ENCODE measurements at places on chromosomes 1 and 21.

GRCh38 chr1:7225711-7226505 is 440.7 kb downstream of the CAMTA1 start:
- DNase-seq: no peak

- no peak for DNase-seq
Observed at GRCh38 chr1:53633073-53633704, 105.8 kb downstream of the GLIS1 start.

DNA sequence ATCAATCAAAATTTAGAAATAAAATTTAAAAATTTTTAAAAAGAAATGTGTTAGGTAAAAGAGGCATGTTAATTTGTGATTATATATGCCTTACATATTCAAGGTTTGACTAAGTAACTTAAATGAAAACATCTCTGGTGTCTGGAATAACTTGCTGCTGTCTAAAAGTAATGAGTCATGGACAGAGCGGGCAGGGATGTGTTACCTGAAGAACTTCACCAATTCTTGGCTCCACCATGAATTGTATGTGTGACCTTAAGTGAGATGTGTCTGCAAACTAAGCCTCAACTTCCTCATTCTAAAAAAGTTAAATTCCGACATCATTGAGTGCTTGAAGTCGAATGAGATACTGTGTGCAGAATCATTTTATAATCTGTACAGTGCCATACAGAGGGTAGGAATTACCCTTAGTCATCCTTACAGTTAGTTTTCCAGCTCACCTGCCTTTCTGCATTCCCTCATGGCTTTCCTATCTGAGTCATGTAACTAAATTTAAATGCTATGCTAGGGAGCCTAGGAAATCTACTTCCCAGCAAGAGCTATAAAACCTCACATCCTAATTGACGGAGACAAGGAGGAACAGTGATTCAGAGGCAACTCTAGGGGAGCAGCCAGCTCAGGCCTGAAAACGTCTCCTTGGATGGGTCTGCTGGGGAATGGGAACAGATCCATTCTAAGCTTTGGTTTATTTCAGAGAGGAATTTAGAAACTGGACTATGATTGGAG is 100.7 kb upstream of the TSPAN2 start:
- peak; percentile 97 for DNase-seq

GRCh38 chr21:32364387-32364786 is 28.4 kb downstream of the URB1 start:
- DNase-seq: no peak

- DNase-seq: peak; percentile 89
Observed at GRCh38 chr1:51558375-51558924, 39.4 kb upstream of the EPS15 start.

GRCh38 chr1:25902462-25902861 is 3.8 kb downstream of the STMN1 start:
- DNase-seq: no peak

DNA sequence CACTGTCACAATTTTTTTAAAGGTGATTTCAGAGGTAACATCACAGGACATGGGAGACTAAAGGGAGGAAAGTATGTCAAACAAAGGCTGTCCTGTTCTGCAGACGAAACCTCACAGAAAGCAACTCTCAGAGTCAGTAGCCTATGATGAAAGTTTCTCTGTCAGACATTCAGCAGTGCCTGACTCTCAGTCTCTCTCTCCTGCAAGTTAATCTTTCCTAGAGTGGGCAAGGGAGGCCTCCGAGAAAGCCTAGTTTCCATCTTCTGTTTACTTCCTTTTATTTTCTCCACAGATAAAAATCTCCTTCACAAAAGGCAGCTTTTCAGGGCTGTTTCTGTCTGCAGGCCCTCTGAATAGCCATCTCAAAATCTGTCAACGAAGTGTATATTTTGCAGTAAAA is 24.9 kb upstream of the FMO2 start:
- DNase-seq: no peak

DNA sequence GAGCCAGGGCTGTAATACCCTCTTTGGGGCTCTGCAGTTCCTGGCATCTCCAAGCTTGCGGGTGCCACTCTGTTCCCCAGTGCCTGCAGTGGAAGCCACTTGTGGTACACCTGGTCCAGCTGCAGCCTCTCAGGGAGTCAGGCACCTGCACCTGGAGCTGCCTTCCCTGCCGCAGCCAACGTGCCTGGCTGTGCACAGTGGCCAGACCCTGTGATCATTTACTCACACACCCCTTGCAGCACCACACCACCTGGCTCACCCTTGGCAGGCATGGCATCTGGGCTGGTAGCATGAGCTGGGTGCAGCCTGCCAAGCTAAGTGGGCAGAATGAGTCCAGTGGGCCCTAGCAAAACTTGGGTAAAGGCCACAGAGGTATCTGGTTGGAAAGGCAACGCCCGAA is 51.1 kb upstream of the NTPCR start:
- no peak for DNase-seq

DNA sequence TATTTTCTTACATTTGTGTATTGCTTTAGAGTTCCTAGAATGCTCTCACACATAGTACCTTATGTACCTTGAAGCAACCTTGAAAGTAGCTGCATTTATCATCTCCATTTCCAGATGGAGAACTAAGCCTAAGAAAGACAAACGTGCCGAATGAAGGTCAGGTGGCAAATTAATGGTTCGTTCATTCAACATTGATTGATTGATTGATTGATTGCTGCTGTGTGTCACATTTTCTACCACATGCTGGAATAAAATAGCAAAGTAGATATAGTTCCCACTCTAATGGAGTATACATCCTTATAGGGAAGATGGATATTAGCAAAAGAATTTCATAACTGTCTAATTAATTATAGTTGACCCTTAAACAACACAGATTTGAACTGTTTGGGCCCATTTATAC is 172.2 kb downstream of the SDCCAG8 start:
- no peak for DNase-seq

GRCh38 chr1:77468257-77468948 is 186.6 kb downstream of the AK5 start:
- DNase-seq: no peak

Measured in fibroblast of mammary gland (primary cell).